Peyer's patch (tissue), 4 donors: ENCODE measurements at places on chromosomes 16 and 17. TPM values are rescaled to one million over a fixed set of nuclear protein-coding genes. Genes with fewer than 3 reads are reported as not detected.

The NPIPA7 gene
- total RNA-seq: not detected

The KRTAP9-4 gene
- total RNA-seq: not detected

The ITGA2B gene
- not detected for total RNA-seq

The KRT34 gene
- total RNA-seq: not detected

The PCTP gene
- total RNA-seq: 16.0 TPM

The EVPLL gene
- total RNA-seq: not detected

The SLC52A1 gene
- total RNA-seq: 12.9 TPM

The WNK4 gene
- total RNA-seq: 56.0 TPM

The KIF2B gene
- not detected for total RNA-seq

The CIAPIN1 gene
- total RNA-seq: 37.7 TPM

The CLEC3A gene
- not detected for total RNA-seq

- DNase-seq: no peak
These were observed 3.2 kb downstream of the SNX11 start for GRCh38 chr17:48110761-48111160.

- no peak for DNase-seq
These were observed 102.8 kb downstream of the GSG1L start for GRCh38 chr16:27960619-27961295.

DNA sequence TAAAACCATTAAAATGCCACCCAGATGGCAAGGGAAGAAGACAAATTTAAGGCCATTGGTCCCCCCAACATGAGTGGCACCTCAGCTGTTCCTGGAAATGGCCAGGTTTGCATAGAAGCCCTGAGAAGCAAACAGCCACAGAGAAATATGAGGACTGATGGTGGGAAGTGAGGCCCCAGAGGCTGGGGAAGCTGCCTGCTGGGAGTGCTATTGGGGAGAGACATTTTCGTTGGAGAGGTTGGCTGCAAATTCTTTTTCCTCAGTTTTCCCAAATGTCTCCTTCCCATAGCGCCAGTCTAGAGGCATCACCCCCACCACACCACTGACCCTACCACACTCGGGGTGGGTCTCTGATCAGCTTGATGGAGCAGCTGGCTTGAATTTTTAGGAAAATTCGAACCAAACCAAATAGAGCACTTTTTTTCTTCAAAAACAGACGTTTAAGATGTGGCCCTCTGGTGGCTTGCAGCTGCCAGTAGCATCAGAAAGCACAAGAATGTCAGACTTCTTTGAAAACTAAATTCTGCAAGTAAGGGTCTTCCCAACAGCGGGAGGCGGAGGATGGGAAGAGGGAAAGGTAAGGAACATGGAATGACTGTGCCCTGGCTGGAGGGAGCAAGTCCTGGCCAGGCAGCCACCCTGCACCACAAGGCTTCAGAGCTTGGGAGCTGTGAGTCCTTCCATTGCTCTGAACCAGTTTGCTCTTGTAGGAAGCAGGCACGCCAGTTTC is 13.2 kb upstream of the SLC12A3 start:
- DNase-seq: no peak

DNA sequence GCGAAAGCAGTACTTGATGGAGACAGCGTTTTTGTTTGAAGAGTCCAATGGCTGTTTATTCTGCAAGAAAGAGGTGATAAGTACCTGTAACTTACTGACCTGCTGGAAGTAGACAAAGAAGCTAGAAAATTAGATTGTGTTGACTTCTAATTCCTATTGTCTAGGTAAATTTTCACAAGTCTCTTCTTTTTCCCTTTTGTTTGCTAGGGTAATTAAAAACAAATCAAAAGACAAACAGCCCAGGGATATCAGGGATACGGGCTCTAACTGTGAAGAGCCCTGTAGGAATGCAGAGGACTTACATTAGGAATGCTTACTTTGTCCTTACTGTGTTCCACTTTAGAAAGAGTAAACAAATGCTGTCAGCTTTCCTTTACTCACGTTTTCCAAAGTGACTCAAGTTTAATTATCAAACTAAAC is 7.0 kb downstream of the PSME3IP1 start:
- no peak for DNase-seq

- DNase-seq: peak; percentile 90
These were observed 33.3 kb downstream of the PLCD3 start for GRCh38 chr17:45098869-45099616.

- no peak for DNase-seq
These were observed 20.1 kb downstream of the CCDC102A start for GRCh38 chr16:57516176-57516725.

GRCh38 chr17:82949361-82949760 is 109.5 kb upstream of the ZNF750 start:
- peak; percentile 25 for DNase-seq

DNA sequence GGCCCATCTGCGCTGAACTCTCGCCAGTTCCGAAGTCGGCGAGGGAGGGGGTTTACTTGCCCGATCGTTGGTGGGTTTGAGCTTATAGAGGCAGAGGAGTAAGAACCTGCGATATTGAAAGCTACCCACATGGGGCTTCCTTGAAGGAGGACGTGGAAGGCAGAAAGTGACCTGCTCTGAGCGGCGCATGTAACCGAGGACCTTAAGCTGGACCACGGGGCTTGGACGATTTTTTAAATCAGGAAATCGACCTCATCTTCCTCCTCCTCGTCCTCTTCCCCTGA is 2.0 kb downstream of the PRAC2 start:
- DNase-seq: no peak

GRCh38 chr16:81003610-81004460 is 2.9 kb downstream of the CMC2 start:
- no peak for DNase-seq

- no peak for DNase-seq
These were observed 118.4 kb upstream of the IRX5 start for GRCh38 chr16:54812229-54812628.

GRCh38 chr17:36934144-36934691 is 3.1 kb upstream of the LHX1 start:
- DNase-seq: no peak

DNA sequence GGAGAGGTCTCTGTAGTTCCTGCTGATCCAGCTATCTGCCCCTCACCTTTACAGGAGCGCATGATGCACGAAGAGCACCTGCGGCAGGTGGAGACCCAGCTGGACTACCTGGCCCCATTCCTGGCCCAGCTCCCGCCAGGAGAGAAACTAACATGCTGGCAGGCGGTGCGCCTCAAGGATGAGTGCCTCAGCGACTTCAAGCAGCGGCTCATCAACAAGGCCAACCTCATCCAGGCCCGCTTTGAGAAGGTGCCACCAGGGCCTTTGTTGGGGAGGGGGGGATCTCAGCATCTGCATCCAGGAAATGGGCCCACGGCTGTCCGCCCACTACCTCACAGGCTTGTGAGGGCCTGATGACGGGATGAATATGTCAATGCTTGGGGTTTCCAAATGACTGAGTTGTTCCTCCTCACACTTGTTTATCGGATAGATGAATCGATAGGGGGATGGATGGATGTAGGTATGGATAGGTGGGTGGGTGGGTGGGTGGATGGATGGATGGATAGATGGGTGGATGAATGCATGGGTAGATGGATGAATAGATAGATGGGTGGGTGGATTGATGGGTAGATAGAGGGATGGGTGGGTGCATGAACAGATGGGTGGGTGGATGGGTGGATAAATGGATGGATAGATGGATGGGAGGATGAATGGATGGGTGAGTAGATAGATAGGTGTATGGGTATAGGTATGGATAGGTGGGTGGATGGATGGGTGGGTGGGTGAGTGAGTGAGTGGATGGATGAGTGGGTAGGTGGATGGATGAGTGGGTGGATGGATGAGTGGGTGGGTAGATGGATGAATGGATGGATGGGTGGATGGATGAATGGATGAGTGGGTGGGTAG is 7.0 kb upstream of the KATNB1 start:
- no peak for DNase-seq

DNA sequence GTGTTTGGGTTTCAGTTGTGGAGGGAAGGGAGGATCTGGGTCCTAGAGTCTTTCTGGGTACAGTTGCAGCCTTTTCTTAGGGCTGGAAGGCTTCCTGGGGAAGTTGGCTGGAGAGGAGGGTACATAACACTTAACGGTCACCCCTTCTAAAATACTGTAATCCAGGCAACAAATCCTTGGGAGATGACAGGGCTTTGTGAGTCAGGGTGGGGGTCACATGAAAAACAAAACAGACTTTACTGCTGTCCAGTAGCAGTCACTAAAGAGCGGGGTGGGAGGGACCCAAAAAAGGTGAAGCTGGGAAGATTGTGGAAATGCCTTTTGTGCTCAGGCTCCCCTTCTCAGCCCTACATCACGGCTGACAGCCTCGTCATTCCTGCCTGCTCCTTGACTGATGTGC is 6.3 kb downstream of the SAP30BP start:
- no peak for DNase-seq

DNA sequence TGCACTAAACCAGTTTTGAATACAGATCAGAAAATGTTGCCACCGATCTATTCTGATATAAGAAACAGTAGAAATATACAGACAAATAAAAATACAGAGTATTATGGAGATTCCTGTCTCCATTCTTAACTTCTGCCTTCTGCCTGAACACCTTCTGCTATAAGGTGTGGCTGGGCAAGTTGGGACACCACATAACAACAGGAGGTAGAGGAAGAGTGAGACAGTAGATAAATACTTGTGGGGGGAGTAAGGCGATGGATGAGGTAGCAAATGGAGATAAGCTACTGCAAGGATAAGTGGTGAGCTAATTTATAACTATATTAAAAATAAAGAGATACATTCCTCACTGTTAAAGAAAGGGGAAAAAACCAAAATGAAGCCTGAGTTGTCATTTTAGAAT is 143.7 kb downstream of the CDH8 start:
- DNase-seq: no peak

GRCh38 chr17:48901241-48901640 is 7.0 kb upstream of the UBE2Z start:
- DNase-seq: no peak

DNA sequence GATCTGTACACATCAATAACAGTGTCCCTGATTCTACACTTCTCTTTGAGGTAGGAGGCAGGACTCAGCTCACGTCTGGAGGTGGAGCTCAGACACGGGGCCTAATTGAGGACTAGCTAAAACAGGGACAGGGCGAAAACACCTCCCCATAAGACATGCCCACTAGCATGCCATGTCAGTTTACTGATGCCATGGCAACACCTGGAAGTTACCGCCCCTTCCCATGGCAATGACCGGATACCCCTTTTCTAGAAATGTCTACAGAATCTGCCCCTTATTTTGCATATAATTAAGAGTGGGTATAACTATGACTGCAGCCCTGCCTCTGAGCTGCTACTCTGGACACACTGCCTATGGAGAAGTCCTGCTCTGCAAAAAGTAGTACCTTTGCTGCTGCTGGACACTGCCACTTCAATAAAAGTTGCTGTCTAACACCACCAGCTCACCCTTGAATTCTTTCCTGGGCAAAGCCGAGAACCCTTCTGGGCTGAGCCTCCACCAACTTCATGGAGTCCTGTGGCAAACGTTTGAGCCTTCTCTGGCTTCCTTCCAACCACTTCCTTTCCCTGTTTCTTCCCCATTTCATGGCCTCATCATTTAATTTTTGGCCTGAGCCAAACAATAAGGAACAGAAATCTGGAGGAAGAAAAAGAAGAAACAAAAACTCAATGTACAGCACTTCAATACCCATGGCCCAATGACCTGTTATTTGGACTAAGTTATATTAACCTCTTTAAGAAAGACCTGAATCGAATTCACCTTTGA is 21.0 kb downstream of the PHB1 start:
- no peak for DNase-seq

DNA sequence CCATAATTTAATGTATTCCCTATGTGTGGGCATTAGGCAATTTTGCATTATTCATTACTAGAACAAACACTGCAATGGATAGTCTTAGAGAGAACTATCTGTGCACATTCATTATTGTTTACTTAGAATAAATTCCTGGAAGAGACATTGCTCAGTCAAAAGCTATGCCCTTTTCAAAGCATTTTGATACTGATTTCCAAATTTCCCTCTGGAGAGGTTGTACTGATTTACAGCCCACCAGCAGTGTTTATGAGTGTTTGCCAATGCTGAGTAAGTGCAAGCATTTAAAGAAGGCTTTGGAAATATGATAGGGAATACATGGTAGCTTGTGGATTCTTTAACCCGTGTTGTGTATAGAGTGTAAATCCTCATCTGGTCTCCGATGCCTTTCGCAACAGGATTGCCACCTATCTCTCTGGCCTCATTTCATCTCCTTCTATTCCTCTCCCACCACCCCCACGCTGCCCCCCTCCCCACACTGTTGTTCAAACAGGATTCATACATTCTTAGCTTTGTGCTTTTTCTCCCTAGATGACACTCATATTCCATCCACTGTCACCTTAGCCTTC is 33.4 kb upstream of the MMD start:
- DNase-seq: no peak

DNA sequence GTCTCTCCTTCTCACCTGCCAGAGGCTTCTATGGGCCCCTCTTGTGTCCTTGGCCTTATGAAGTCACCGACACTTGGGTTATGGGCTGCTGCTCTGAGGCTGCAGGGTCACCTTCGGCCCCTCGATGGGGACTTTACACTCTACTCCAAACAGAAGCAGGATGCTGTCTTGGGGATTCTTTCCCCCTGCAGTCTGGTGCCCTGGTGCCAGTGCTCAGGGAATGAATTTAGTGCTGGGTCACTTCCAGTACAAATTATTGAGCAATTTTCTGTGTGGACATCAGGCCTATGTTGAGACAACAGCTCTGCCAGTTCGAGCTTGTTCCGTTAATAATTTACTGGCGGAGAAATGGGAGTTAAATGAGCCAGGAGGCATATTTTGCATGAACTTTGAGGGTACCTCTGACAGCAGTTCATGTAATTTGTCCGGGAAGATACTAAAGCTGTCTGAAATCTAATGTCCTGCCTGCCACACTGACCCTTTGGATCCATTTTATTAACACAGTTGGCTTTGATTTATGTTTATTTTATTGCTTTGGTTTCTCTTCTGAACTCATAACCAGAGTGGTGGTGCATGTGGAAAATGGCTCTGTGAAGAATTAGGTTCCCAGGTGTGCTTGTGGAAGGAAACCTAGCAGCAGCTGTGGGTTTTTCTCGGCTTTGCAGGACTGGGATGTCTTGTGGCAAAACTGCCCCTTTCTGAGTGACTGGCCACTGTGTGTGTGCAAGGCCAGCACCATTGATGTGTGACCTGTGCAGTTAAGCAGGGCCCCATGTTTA is 34.1 kb upstream of the DHX8 start:
- DNase-seq: no peak

DNA sequence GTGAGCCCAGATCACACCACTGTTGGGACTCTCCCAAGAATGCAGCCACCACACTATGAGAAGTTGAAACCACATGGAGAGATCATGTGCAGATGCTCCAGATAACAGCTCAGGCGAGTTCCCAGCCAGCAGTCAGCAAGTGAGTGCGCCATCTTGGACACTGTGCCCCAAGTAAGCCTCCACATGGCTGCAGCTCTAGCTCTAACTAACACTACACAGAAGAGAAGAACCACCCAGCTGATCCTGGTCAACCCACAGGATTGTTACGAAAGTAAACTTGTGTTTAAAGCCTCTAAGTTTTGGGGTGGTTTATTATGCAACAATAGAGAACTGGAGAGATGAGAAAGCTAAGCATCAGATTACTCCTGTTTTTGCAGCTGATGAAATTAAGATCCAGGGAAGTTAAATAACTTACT is 25.8 kb downstream of the SLC38A7 start:
- DNase-seq: no peak

GRCh38 chr17:28612936-28613872 is 781 bp downstream of the RSKR start:
- DNase-seq: peak; percentile 70

GRCh38 chr17:53499277-53499676 is 323.4 kb upstream of the KIF2B start:
- no peak for DNase-seq
